Caco-2 (cell line): ENCODE measurements at places on chromosomes 11 and 22.

DNA sequence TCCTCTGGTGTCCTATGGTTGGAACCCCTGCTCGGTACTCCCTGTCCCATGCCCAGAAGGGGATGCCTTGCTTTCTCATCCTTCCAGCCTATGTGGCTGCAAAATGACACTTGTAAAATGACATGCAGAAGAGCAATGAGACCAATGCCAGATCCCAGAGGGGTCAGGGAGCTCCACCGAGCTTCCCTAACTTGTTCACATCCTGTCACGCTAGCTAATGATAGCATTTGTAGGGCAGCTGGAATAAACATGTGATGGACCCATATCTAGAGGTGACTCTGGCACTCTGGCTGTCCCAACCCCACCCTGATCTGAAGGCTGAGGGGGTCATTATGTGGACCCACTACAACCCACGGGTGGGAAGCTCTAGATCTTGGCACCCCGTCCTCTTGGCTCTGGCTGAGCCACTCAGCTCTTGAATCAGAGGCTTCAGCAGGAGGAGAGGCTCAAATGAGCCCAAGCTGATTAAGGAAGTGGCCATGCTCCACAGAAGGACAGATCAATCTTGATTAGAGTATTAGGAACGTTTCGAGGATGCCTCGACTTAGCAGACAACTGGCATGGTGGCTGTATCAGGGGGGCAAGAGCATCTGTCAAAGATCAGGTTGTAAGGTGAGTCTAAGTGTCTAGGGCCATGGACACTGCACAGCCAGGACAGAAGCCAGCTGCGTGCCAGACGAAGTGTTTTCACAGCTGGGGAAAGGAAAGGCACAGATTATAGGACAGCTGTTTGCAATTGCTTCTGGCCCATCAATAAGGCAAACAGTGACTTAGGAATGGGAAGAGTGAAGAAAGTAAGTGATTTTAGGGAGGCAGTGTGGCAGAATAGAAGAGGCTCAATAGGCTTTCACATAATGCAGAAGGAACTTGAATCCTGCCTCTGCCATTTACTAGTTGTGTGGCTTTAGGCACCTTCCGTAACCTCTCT, 182.8 kb downstream of the KIRREL3 start:
- H3K27me3 ChIP-seq: no peaks in the 10 kb centered on the region
- no peak for DNase-seq
- H3K4me1 ChIP-seq: no peaks in the 10 kb centered on the region
- H3K27ac ChIP-seq: no peak overlapping the region
- no peak overlapping the region for H3K4me3 ChIP-seq

GRCh38 chr11:76291576-76292526, 85.5 kb upstream of the WNT11 start:
- DNase-seq: no peak
- H3K27ac ChIP-seq: no peak overlapping the region
- H3K4me1 ChIP-seq: peaks cover 4% of the 10 kb centered on the region; the same call in 1 of the 2 replicates

- no peaks in the 10 kb centered on the region for H3K36me3 ChIP-seq
- H3K4me3 ChIP-seq: no peak within 1 kb of the TSS
- no peaks in the 10 kb centered on the region; the same call in 1 of the 2 replicates for H3K27me3 ChIP-seq
- no peak within 1 kb of the TSS for H3K27ac ChIP-seq
These were observed at the start of gene PRR5L for GRCh38 chr11:36295926-36296325. PRR5L (plus strand) TSS chr11:36296288; CDS start chr11:36401122, 104,834 bp downstream.

DNA sequence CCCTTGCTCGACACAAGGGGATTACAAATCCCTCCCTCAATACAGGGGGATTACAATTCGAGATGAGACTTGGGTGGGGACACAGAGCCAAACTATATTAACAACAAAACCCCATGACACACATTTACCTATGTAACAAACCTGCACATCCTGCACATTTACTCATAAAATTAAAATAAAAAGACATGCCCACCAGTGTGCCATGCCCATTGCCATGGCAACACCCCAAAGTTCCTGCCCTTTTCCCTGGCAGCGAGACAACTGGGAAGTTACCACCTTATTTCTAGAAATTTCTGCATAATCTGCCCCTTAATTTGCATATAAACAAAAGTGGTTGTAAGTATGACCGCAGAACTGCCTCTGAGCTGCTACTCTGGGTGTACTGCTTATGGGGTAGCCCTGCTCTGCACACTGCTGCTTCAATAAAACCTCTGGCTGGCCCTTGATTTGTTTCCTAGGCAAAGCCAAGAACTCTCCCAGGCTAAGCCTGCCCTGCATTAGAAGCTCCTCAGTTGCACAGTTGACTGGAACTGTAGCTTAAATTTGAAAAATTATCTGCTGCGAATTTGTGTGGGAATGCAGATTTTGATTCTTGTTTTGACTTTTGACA, 8.6 kb upstream of the INCENP start:
- H3K27me3 ChIP-seq: no peaks in the 10 kb centered on the region
- no peak overlapping the region for H3K4me3 ChIP-seq
- no peak for DNase-seq

DNA sequence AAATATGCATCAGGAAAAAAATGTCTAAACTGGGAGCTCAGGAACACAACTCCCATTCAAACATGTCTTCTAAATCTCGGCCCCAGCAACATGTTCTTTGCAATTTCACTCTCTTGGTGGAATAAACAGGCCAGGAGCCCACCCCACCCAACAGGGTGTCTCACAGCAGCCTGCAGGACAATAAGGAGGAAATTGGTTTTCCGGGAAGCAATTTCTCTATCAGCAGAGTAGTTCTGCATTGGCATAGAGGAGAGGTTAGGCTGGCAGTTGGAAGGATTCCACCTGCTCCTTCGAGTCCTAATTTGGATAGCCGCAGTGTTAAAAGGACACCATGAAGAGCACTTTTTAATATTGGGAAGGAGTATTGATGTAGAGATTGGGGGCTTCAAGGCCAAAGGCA, 55.9 kb upstream of the BARX2 start:
- no peak overlapping the region for H3K4me3 ChIP-seq
- no peak for DNase-seq
- no peaks in the 10 kb centered on the region for H3K36me3 ChIP-seq
- H3K27me3 ChIP-seq: no peaks in the 10 kb centered on the region

DNA sequence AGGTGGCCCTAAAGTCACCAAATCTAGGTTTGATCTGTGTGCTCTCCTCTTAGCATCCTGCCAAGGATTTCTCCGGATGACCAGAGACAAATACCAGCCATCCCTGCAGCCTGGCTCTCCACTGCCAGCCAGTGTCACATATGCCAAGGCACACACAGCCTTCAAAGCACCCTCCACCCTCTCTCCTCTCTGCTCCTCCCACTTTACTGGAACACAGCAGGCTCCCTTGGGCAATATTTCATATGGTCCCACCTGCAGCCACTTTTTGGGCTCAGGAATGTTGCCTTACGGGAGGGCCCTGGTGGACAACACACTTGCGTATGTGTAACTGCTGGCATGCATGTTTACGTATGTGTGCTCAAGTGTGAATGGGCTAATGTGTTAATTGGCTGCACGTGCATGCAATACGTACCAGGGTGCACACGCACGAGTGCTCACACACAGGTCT, 183.9 kb downstream of the CEP164 start:
- no peaks in the 10 kb centered on the region for H3K36me3 ChIP-seq
- no peaks in the 10 kb centered on the region for H3K27me3 ChIP-seq
- DNase-seq: peak; percentile 62
- no peak overlapping the region for H3K4me3 ChIP-seq

DNA sequence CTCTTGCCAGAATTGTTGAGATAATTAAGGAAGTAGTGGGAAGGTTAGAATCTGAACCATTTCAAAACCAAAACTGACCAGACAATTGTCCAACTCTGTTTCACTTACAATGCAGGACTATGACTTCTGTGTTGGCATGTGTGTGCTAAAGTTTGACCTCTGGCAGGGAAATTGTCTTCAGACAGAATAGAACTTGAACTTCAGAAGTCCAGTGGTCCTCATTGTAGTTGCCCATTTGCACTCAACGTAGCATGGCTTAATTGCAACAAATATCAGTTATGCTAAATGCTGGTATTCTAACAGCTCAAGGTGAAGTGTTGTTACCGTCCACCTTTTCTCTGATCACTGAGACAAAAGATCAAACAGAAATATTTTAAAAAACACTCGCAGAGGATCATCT, 47.2 kb downstream of the BLID start:
- H3K36me3 ChIP-seq: no peaks in the 10 kb centered on the region
- H3K4me3 ChIP-seq: no peak overlapping the region
- H3K27ac ChIP-seq: no peak overlapping the region
- DNase-seq: no peak
- H3K27me3 ChIP-seq: no peaks in the 10 kb centered on the region

DNA sequence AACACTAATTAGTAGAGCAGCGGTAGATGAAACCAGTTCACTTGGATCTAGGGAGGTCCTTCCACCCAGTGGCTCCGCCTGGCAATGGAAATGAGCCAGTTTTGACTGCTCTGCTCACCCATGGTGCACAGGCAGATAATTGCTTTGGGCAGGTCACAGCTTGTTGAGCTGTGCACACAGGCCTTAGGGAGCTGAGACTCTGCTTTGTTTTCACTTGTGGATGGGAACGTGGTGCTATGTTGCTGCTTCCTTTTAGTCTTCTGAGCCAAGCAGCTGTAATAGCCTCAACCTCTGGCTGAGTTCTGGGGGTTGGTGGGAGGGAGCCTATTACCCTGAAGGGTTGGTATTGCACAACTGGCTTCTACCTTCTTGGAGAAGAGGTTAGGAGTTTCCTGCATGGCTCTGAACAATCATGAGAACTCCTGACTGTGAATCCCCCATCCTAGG, 262.3 kb upstream of the MTNR1B start:
- no peak for DNase-seq
- no peaks in the 10 kb centered on the region for H3K4me1 ChIP-seq
- H3K4me3 ChIP-seq: no peak overlapping the region
- no peaks in the 10 kb centered on the region for H3K27me3 ChIP-seq
- no peak overlapping the region for H3K27ac ChIP-seq

- peak; percentile 86 for DNase-seq
- H3K4me3 ChIP-seq: peak overlapping the region; percentile 19
- peak overlapping the region; percentile 99 for H3K27ac ChIP-seq
- no peaks in the 10 kb centered on the region for H3K36me3 ChIP-seq
- peaks cover 63% of the 10 kb centered on the region for H3K4me1 ChIP-seq
These were observed 41.8 kb downstream of the TMPRSS5 start for GRCh38 chr11:113664069-113664980.
